ENCODE measurements at places on chromosomes 11 and 22.

DNA sequence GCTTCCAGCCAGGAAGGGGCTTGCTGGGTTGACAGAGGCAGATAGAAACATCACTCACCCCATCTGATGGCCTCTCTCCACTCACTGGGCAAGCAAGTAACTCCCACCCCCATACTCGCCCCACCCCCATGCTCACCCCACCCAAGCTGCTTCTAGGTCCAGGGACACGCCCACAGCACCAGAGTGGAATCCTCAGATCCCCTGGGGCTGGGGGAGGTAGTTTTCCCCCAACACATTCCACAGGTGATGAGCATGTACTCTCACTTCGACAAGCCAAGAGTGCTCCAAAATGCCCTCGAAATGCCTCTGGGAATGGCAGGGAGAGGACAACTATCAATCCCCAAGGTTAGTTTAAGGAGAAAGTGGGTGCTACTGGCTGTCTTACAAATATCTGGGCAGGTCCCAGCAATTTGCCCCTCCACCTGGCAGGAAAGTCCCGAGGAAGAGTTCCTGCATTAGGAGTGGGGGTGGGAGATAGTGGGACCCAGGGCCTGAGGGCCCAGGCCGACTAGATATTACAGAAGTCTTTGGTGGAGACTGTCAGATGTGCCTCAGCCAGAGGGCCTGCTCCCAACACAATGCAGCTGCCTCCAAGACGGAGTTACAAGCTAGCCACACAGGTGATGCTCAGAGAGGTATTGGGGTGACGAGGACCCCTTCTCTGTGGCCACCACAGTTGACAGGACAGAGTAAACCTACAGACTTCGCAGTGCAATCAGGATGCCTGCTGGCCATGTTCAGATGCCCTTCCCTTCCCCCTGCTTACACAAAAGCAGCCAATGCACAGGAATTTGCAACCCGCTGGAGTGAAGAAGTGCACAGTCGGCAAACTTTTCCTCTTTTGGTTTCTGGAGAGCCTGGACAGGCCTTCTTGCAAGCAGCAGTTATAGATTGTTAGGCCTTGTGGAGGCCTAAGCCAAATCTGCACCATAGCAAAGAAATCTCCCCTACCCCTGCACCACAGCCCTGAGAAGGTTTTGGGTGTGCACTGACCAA lies 2.9 kb upstream of the LMO1 start:
- no peak for DNase-seq

DNA sequence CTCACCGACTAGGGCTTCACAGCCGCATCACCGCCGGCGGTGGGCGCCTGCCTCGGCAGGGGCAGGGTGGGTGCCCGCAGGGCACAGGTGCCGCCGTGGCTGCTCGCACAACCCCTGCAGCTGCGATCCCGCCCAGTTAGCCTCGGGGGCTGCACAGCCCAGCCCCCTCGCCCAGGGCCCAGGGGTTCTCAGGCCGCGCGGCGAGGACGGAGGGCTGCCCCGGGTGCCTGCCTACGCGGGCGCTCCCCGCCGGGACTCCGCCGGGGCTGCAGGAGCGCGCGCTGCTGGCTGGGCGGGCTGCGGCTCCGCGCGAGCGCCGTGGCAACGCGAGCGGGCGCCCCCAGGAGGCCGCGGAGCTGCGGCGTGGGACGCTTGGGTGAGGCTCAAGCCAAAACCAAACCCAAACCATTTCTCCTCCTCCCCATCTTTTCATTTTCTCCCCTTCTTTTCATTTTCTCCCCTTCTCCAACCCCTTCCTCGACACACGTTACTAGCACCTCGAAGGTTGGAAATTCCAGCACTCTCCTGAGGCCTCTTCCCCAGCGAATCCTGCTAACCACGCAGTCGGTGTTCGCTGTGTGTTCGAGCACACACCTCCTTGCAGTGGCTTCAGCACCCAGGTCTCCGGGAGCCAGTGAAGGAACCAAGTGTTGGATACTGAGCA lies at the start of gene MICAL3:
Gene MICAL3 (minus strand): TSS at position 286 of the 664 bp plus-strand sequence. CDS start 117,749 bp downstream, outside the sequence.
- peak; percentile 75 for DNase-seq

DNA sequence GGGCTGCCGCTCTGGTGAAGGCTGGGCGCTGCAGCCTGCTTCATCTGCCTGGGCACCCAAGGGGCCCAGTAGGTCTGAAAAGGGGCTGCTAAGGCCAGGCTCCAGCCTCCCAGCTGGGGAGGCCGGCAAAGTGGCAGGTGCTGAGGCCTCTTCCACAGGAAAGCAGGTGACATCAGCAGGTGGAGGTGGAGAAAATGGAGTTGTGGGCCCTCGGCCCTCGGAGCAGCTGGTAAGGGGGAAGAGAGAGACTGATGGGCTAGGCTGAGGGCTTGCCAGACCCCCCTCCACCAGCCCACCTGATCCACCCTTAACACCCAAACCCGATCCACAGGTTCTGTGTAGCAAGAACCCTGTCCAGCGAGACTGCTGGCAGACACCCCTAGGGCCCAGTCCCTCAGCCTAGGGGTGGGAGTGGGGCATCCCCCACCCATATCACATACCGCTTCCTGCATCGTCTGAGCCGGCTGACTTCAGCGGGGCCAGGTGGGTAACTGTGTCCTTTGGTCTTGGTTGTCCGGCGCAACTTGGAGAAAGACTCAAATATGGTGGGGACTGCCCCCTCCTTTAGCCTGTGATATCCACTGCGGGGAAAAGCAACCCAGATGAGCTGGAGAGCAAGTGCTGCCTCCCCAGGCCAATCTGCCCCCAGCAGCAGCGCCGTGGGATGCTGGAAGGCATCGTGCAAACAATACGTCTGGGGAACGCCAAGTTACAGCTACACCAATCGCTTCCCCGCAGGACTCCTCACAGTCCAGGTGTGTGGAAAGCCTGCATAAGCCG lies 1.5 kb downstream of the THAP7 start:
- no peak for DNase-seq

DNA sequence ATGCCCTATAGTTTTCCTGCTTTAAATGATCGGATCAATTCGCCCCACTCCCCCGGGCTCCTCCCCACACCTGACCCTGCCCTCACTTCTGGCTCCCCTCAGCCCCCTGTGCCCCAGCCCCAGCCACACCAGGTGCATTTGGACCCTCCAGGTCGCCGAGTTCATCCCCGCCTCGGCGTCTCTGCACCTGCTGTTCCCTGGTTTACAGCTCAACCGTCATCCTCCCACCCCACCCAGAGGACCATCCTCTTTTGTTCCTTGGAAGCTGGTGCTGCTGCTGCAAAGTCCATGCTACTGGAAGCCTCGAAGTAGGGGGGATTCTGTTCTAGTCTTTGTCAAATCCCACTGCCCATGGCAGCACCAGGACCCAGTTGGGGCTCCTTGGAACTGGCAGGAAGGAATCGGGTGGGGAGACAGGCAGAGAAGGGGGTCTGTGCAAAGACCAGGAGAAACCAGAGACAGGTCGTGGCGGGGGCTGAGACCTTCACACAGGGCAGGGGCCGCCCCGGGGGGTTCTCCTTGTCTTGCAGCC lies 4.5 kb upstream of the MUC5B start:
- DNase-seq: no peak

DNA sequence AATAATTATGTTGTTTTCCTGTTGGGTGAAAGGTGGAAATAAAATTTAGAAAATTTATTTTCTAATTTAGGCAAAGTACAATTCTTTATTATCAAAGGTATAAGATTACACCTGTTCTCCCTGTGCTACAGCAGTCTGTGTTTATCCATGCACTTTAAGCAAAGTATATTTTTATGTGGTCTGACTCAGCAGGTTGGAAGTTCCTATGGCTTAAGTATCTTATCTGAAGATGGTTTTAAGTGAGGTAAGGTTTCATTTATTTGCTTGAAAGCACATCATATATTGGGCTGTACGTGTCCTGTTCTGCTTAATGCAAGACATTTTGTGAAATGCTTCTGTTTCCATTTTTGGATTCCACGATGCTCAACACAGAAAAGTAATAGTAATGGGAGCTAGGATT lies 14.6 kb downstream of the PPME1 start:
- no peak for DNase-seq

- DNase-seq: no peak
These were observed 921.4 kb upstream of the CNTN5 start for GRCh38 chr11:98099371-98099770.

DNA sequence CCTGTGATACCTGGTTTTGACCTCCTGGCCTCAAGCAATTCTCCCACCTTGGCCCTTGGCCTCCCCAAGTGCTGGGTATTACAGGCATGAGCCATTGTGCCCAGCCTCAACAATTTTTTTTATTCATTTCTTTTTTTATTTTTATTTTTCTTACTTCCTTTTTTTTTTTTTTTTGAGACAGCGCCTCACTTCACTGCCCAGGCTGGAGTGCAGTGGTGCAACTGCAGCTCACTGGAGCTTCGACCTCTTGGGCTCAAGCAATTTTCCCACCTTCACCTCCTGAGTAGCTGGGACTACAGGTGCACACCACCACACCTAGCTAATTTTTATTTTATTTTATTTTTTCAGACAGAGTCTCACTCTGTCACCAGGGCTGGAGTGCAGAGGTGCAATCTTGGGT lies 25.5 kb upstream of the CECR2 start:
- DNase-seq: no peak

DNA sequence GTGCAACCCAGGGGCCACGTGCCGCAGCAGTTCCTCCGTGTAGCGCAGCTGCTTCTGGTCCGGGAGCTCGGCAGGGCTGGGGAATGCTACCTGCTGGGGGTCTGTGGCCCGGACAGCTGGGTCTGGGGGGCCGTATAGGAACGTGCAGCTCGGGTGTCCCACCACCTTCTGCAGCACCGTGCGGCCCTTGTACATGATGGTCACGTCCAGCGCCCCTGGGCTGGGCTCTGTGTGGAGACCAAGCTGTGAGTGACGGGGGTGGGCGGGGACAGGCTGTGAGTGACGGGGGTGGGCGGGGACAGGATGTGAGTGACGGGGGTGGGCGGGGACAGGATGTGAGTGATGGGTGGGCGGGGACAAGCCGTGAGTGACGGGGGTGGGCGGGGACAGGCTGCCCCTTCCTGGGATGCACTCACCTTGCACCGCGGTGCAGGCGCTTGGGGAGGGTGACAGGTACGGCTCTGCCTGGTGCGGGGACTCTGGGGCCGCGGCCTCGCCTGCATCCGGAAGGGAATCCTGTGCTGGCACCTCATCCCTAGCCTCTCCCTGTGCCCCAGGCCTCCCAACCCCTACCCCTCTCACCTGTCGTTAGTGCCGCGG lies 2.3 kb downstream of the IRF7 start:
- peak; percentile 85 for DNase-seq

Measured in stimulated activated CD4-positive, alpha-beta T cell treated with anti-CD3 and anti-CD28 coated beads, Interleukin-2, amount 100 ng/mL, for 24 hours (primary cell).